Kidney tubule cell (primary cell): ENCODE measurements at places on chromosomes 13 and 19.
A peak's percentile ranks its signal among the peaks of the same experiment; 100 is the strongest.

DNA sequence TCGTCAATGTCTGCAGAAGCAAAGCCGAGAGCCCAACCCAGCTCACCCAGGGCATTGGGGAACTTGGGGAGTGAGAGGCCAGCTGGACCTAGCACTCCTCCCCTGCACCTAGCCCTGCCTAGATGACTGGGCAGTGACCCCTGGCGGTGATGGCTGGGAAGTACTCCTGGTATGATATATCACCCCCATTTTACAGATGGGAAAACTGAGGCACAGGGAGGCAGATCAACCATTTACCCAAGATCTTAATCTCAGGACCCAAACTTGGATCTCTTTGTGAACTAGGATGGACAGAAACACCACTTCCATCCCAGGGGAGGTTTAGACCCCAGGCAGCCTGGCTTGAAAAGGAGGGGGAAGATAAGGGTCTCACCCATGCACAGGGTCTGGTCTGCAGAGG is 43.5 kb downstream of the CCL25 start:
- DNase-seq: no peak

- DNase-seq: no peak
Measured at GRCh38 chr13:30413842-30414241, 8.5 kb upstream of the UBE2L5 start.

GRCh38 chr13:45352031-45352430 is 11.0 kb upstream of the TPT1 start:
- DNase-seq: peak; percentile 77

DNA sequence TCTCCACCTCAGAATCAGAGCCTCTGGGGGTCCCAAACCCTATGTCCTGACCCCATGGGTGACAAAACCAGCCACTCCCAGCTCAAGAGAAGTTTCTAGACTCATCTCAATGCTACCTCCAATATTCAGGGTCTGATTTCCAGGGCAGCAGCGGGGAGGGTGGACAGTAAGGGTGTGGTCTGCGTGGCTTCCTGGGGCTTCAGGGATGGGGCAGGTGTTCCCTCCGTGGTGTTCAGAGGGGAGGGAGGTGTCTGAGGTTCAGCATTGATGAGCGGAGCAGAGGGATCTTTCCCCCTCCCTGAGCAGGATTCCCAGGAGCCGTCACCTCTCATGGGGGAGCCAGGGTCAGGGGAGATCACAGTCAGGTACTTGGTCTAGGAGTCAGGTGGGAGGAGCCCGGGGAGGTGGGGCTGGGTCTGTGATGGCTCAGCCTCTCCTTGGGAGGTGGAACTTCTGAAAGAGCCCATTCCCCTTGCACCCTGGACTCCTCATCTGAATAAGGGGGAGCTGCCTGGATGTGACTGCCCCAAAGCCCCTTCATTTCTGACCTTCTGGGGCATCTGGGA is 2.9 kb downstream of the LILRA2 start:
- DNase-seq: no peak

GRCh38 chr19:30799865-30800755 is 427.9 kb downstream of the ZNF536 start:
- DNase-seq: peak; percentile 3

DNA sequence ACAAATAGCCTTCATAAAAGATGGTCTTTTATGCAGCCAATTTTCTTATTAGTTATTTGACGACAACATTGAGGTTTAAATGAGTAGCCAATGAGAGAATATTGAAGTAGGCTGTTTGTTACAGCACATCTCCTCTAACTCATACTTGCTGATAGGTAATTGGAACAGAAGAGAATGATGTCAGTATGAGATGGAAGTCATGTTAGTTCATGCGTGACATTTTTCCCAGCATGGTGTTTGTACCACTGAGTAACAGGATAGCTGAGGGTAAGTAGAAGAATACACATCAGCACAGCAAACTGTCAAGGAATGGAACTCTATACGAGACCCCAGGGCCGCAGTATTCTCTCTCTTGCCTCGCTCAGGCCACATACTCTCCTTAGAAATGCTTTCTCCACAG is 37.2 kb downstream of the COL4A2 start:
- DNase-seq: peak; percentile 73

GRCh38 chr19:5023128-5023571 is 54.2 kb downstream of the KDM4B start:
- DNase-seq: no peak

DNA sequence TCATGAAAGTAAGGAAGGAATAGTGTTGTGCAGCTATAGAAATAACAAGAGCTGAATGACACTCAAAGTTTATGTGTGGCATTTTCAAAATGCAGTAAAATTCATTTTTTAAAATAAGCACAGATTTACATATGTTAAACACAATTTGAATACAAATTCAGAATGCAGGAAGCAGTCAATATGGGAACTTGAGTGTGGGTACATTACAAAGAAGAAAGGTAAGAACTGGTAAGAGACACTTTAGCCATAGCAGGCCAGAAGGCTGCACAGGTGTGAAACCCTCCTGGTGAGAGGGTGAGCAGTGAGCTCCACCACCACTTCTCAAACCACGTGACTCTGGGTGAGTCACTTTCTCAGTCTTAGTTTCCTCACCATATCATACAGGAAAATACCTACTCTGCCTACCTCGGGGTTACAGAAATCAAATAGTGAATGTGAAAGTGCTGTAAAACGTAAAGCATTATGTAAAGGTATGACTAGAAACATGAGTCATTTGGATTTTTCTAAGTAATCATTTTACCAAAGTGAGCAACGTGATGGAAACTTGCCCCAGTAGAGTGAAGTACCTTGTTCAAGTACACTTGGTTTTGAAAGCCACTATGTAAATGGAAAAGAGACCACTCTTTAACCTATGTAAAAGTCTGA is 40.5 kb downstream of the USP12 start:
- peak; percentile 93 for DNase-seq

DNA sequence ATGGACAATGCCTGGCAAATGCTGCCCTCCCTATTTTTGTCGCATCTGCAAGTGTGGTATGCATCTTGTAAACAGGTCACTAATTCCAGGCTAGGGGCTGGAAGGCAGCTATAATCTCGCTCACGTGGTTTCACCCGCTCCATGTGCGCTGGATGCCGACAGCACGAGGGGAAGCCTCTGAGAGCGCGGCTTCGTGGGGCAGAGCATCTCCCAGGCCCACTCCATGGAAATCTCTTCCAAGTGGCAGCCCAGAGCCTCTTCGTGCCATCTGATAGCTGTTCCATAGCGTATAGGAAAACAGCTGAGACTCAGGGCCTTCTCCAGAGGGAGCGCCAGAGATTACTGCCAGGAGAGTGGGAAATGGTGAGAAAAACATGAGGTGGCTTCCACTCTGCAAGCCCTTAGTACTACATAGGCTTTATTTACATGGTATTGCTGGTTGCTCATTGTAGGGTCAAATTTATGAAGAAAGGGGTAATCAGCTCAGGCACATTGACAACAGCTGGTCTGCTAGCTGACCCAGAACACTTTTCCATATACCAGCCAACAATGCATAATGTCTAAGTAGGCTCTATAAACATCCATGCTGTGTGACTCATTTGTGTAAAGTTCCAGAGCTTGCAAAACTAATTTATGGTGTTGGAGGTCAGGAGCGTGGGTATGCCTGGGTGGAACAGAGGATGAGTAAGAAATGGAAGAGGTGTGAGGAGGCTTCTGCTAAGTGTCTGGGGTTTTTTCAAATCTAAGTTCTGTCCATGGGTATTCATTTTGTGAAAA is 165.2 kb downstream of the SHISA2 start:
- DNase-seq: peak; percentile 79

- peak; percentile 66 for DNase-seq
Measured at GRCh38 chr13:83065108-83065507, 817.2 kb downstream of the SLITRK1 start.

GRCh38 chr19:50969413-50969760 is at the start of gene KLK6:
KLK6 (minus strand) TSS chr19:50969591; CDS start chr19:50968104, 1,487 bp downstream.
- DNase-seq: peak; percentile 79

- DNase-seq: peak; percentile 46
Measured at GRCh38 chr19:29630655-29631054, 24.6 kb downstream of the POP4 start.

GRCh38 chr13:73215823-73216222 is 157.0 kb downstream of the KLF5 start:
- peak; percentile 63 for DNase-seq

DNA sequence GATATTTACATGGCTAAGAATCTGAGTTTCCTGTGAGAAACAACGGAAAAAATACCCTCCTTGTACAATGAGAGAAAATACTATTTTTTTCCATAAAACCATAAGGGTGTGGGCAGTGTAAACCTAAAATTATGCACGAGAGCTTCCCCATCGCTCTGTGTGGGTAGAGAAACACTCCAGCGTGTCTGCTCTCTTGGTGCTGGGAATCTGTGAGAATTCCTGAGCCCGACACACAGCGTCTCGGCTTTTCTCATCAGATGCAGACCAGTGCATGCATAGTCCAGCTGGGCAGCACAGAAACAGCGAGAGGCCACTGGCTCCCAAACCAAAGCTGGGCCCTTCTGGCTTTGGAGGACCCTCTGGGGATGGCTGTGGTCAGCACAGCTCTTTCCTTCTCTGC is 12.0 kb downstream of the PLPP2 start:
- no peak for DNase-seq

- DNase-seq: no peak
Measured at GRCh38 chr19:47456721-47457474, 14.8 kb downstream of the SLC8A2 start.

DNA sequence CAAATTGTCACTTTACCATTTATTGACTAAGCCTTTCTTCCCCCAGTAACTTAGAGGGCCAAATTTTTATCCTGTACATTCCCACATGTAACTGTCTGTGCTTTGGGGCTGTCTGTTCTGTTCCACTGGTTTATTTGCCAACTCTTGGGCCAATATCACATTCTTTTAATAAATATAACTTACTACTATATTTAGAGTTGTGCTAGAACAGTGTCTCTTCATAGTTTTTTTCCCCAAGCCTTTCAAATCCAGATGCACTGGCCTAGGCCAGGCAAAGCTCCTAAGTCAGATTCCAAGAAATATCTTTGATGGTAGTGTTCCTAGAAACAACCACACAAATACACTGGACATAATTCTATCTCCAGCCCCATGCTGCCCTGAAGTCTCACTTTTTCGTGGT is 16.0 kb upstream of the CEBPG start:
- no peak for DNase-seq

DNA sequence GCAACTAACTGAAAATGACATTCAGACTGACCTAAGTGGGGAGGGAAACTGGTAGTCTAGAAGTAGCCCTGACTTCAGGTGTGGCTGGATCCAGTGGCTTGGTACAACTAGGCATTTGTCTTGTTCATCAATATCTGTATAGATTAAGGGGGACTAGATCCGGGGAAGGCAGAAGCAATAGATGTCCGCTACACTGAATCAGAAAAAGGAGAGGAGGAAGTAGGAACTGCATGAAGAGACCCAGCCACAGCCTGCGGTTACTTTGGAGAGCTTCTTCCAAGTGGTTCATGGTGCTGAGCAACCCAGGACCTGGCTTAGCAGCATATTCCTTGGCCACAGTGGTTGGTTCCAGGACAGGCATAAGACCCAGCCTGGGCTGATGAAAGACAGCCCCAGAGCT is 9.9 kb upstream of the PRODH2 start:
- no peak for DNase-seq

DNA sequence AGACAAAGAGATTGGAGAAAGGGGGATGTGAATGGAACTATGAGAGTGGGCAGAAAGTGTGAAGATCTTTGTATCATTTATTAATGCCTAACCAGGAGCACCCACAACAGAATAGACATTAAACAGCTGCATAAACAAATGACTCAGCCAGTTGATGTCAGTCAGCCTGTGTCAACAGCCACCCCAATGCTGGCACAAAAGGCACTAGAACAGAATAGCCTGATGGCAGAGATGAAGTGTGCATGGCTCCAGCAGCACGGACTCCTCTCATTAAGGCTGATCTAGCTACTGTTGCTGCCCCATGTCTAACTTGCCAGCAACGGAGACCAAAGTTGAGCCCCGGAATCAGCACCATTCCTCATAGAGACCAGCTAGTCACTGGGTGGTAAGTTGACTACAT is 7.8 kb downstream of the CPB2 start:
- DNase-seq: no peak

DNA sequence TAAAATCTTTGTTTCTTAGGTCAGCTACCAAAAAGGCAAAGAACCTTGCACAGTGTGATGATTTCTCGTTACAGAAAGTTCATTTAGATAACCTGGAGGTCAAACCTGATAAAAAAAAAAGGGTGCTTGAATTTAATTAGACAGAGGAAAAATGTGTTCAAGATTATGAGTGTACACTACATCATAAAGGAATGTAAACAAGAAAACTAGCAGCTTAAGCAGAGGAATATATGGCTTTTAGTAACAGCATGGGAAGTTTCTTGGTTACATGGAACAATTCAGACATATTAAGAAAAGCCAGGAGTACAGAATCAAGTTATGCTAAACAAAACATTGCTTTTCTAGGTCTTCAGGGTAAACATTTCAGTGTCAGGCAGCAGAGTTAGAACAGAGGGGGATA is 32.9 kb downstream of the ING1 start:
- DNase-seq: no peak

- DNase-seq: no peak
Measured at GRCh38 chr19:34275705-34276104, 21.4 kb downstream of the GARRE1 start.

GRCh38 chr13:49421391-49421790 is 22.5 kb downstream of the CAB39L start:
- no peak for DNase-seq

GRCh38 chr13:34162544-34162933 is 344.6 kb downstream of the RFC3 start:
- DNase-seq: peak; percentile 50

DNA sequence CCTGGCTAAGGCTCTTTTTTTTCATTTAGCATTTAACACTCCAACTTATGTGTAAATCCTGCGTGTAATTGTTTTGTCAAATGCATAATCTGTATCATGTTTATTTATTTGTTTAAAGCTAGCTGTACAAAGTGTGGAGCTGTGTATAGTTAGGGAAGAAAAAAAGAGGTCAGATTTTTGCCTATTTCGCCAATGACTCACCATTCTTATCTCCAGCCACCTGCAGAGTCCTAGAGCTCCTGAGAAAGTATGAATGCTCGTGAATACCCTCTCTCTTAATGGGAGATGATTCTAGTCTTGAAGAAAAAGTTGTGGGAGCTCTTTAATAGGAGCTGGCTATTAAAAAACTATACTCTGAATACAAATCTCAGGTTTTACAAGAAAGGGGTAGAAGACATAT is 778.8 kb upstream of the SLITRK5 start:
- no peak for DNase-seq
